Left cardiac atrium (tissue), 4 donors: ENCODE measurements at places on chromosomes 3 and 15. TPM values are rescaled to one million over a fixed set of nuclear protein-coding genes. Genes with fewer than 3 reads are reported as not detected.

DNA sequence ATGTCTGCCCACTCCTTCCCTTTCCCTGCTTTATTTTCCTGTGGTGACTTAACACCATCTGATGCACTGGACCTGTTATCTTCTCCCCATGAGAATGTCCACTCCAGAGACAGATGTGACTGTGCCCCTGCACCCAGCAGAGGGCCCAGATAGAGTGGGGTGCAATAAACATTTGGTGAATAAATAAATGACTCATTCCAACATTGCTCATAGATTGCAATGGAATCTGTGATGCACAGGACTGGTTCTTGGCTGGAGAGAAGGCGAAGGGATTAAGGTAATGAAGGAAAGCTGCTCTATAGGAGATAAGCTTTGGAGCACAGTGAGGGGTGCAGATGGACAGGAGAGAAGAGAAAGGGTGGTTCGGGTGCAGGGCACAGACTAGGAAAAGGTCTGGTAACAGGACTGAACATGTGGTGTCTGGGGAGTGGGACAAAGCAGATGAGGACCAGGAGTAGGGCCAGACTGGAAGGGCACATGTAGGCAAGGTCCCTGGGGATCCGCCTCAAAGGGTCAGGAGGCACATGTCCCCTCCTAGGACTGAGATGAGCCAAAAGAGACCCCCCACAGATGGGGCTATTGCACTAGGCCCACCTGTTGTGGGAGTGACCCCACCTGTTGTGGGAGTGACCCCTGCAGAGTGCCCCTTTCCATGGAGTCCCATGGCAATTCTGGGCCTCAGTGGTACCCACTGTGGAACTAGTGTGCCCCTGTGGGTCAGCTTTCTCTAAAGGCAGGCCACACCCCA lies 17.5 kb upstream of the POC1A start:
- DNase-seq = no peak

The ARID3B gene
- total RNA-seq = 2.1 TPM

GRCh38 chr3:101072300-101072699 lies 79.1 kb upstream of the ABI3BP start:
- DNase-seq = no peak

- DNase-seq = no peak
Measured at GRCh38 chr15:31522028-31522427, 195.4 kb downstream of the KLF13 start.

The DUOXA2 gene
- total RNA-seq = not detected

DNA sequence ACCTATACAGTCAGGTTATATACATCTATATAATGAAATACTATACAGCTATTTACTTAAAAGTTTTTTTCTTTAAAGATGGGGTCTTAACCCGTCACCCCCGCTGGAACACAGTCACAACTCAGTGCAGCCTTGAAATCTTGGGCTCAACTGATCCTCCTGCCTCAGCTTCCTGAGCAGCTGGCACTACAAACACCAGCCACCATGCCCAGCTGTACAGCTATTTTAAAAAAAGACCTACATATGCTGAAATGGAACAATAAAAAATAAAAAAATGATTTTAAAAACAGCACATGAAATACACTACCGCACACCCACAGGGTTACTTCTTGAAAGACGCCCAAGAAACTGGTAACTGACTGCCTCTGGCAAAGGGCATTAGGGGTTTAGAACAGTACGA lies 3.8 kb downstream of the NCBP2 start:
- DNase-seq = no peak

GRCh38 chr3:194306109-194306686 lies 44.9 kb downstream of the CPN2 start:
- no peak for DNase-seq
